ENCODE measurements at places on chromosomes 4 and X.
A peak's percentile ranks its signal among the peaks of the same experiment; 100 is the strongest.

- DNase-seq = no peak
Observed at GRCh38 chr4:55830048-55830447, 10.5 kb downstream of the EXOC1L start.

GRCh38 chrX:37690119-37690518, 4.5 kb downstream of the XK start:
- no peak for DNase-seq

GRCh38 chr4:48960988-48961635, 25.0 kb upstream of the CWH43 start:
- no peak for DNase-seq

- DNase-seq = no peak
Observed at GRCh38 chr4:109078724-109079123, 223.7 kb downstream of the COL25A1 start.

GRCh38 chr4:86970447-86971354, 35.9 kb downstream of the AFF1 start:
- no peak for DNase-seq

GRCh38 chr4:148288448-148288847, 153.8 kb downstream of the NR3C2 start:
- no peak for DNase-seq

GRCh38 chr4:151738720-151739517, 21.9 kb downstream of the GATB start:
- no peak for DNase-seq

- no peak for DNase-seq
Observed at GRCh38 chr4:94819371-94820168, 61.8 kb downstream of the BMPR1B start.

GRCh38 chr4:21954916-21955315, 6.3 kb upstream of the KCNIP4 start:
- DNase-seq = no peak

GRCh38 chrX:20620306-20620705, 353.6 kb upstream of the RPS6KA3 start:
- no peak for DNase-seq

- no peak for DNase-seq
Observed at GRCh38 chr4:33296876-33297455, 2576.8 kb downstream of the PCDH7 start.

GRCh38 chr4:121964958-121965357, 13.1 kb upstream of the TRPC3 start:
- no peak for DNase-seq

DNA sequence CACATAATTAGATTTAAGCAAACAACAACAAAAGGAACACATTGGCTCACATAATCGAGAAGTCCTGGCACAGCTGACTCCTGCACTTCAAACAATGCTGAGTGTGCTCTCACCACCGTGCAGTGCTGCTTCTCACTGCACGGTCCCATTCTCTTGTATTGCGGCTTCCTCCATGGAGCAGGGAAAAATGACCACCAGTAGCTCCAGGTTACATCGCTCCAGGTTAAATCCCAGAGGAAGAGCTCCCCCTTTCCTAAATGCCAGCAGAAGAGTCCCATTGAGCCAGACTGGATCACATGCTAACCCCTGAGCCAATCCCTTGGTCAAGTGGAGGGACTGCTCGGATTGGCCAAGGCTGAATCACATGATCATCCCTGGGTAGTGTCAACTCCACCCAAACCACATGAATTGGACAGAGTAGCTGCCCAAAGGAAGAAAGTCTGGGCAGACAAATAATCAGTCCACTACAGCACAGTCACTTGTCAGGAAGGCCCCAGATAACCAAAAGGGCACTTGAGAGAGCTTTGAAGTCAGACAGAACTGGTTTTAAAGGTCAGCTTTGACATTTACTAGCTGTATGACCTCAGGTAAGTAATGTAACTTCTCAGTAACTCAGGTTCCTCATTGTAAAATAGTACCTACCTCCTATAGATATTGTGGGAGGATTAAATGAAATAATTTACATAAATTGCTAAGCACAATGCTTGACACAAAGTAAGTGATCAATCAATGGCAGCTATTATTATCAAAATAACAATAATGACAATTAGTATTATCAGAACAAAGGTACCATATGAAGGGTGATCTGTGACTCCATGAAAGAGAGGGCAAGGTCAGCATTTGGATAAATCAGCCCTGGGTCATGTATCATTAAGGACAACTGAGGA, 14.3 kb downstream of the TEC start:
- no peak for DNase-seq

DNA sequence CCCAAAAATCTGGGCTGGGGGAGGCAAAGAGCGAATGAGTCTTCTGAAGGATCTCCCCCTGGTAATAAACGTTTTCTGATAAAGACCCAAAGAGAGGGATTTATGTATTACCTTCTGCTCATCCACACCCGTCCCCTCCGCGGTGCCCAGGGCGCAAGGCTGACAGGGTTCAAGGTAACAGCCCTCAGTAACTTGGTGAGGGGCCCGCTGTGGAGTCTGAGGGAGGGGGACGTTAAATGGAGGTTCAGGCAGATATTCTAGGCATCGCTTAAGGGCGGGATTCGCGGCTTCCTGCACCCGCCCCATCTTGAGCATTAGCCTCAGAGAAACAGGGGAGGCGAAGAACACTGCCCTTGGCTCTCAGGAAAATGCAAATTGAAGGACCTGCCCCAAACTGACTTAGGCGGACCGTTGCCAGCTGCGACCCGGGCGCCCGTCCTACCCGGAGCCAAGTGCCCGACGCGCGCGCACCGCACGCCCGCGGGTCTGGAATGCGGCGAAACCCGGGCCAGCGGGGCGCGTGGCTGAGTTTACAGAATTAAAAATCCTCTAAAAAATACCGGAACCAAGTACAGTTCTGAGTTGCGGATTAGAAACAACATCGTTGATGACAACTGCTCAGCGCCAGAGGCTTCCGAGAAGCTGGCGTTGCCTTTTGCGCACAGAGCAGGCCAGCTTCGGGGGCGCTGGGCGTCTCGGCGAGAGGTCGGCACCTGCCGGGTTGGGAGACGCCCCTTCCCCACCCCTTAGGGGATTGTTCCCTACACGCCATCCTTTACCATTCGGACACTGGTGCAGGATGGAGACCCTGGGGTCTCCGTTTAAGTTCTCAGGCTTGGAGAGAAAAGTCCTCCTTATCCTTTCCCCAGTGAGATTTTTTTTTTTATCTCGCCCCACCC, 2.8 kb downstream of the HELT start:
- DNase-seq = no peak

- DNase-seq = no peak
Observed at GRCh38 chrX:6954836-6955235, 192.7 kb upstream of the STS start.

DNA sequence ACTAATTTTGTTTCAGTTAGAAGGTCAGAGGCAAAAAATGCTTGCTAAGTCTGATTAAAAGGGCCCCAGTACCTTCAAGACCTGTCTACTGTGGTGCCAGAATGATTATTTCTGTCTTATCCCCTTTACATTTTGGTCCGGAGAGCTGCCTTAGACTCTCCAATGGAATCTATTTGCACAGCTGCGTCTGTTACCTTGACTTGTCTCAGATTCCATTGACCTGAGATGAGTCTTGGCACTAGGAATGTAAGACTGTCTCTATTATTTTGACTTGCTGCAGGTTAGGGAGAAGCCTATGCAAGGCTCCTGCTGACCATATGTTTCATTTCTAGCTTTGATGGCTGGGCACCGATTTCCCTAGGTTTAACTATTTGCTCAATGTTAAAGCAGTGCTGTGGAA, 457.6 kb downstream of the KCTD8 start:
- no peak for DNase-seq

DNA sequence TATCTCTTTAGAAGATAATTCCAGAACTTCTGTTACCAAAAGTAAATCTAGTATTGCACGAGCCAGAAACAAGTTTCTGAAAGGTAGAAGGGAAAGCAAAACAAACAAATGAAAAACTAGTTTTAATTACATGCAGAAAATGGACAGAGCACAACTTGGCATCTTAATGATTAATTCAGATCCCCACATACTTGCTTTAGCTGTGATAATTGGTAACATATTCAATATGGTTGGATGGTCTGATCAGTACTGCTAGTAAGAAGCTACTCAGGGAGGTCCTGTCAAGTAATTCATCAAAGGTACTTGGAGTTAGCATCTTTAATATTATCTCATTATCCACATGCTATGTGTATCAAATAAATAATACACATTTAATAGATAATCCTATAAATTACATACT, 204.3 kb downstream of the TRAM1L1 start:
- no peak for DNase-seq

- no peak for DNase-seq
Observed at GRCh38 chr4:150007512-150007911, 70.7 kb upstream of the DCLK2 start.

GRCh38 chr4:81307991-81308390, 93.0 kb upstream of the PRKG2 start:
- no peak for DNase-seq

- DNase-seq = no peak
Observed at GRCh38 chrX:1394731-1395501, 3.0 kb upstream of the SLC25A6 start.

GRCh38 chr4:139315221-139315675, 13.0 kb upstream of the NDUFC1 start:
- no peak for DNase-seq

DNA sequence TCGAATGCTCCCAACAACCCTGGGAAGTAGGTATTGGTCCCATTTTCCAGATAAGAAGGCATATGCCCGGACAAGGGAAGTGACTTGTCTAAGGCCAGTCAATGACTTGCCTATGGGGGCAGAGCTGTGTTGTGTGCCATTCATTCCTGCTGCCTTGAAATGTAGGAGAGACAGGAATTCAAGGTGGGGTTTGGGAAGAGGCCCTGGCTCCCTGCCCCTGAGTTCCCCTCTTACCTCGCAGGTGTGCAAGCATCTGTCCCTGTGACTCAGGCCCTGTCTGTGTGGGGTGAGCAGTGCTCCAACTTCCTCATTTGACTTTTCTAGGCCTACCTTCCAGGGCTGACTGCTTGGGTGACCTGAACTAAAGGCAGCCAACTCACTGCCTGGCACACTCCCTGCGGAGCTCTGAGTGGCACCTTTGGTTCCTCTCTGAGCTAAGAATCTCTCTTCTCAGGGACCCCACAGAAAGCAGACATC, 5.1 kb downstream of the EFNB1 start:
- no peak for DNase-seq

- no peak for DNase-seq
Observed at GRCh38 chrX:15973299-15973698, 118.7 kb upstream of the AP1S2 start.

GRCh38 chr4:118154649-118155048, 120.4 kb downstream of the NDST3 start:
- no peak for DNase-seq

- no peak for DNase-seq
Observed at GRCh38 chrX:17464194-17464593, 89.2 kb downstream of the NHS start.

DNA sequence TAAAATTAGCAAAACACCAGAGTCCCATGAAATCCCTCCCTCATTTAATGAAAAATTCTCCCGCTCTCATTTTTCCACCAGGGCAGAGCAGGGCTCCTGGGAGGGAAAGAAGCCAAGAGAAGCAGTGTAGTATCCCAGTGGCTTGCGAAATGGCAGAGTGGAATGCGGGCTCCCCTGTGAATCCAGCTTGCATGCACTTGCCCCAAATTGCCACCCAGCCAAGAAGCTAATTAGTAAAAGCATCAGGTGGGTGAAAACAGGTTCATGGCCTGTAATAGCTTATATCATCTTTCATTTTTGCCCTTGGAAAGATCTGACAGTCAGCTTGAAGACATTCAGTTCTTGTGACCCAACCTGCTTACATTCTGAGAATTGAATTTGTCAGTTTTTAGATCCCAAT, 10.1 kb downstream of the AMOT start:
- no peak for DNase-seq

DNA sequence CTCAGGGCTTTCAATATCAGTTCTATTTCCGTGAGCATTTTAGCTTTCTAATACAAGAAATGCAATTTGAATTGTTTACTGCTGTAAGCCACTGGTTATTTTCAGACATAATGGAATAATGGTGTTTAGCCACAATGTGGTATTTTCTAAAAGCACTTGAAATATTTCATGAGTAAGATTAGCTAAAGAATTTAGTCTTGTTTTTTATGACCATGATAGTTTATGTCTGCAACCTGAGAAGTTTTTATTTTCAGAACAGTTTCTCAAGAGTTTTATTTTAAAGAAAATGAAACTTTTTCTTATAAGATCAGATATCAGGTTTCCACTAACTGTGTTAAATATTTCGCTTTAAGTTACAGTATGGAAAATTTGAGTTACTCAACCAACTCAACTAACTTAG, 60.2 kb downstream of the SLIT2 start:
- no peak for DNase-seq

GRCh38 chrX:94058728-94059382, 384.8 kb downstream of the FAM133A start:
- no peak for DNase-seq

- DNase-seq = peak; percentile 46
Observed at GRCh38 chr4:185039508-185040273, 21.4 kb downstream of the HELT start.

GRCh38 chr4:139666735-139667281, 1.2 kb downstream of the MGST2 start:
- DNase-seq = no peak

- DNase-seq = no peak
Observed at GRCh38 chr4:173991316-173991715, 292.2 kb downstream of the FBXO8 start.

- no peak for DNase-seq
Observed at GRCh38 chr4:8200302-8200975, 1.3 kb downstream of the SH3TC1 start.

GRCh38 chr4:119118397-119118796, 17.2 kb upstream of the MYOZ2 start:
- DNase-seq = no peak

DNA sequence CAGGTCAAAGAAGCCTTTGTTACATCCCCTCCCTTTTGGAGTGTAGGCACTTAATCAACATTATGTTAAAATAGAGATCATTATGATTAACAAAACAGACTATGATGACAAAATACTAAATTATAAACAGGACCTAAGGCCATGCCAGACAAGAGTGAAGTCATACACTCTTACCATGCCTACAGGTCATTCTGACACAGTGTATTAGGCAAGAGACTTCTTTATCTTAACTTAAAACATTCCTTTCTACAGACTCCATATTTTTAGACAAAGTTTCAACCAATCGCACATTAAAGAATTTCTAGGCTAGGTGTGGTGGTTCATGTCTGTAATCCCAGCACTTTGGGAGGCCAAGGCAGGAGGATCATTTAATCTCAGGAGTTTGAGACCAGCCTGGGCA, 128.6 kb upstream of the SLC34A2 start:
- no peak for DNase-seq

GRCh38 chrX:151962034-151962433, 12.4 kb downstream of the GABRE start:
- no peak for DNase-seq

GRCh38 chrX:154815274-154815818, 10.1 kb upstream of the MPP1 start:
- no peak for DNase-seq

DNA sequence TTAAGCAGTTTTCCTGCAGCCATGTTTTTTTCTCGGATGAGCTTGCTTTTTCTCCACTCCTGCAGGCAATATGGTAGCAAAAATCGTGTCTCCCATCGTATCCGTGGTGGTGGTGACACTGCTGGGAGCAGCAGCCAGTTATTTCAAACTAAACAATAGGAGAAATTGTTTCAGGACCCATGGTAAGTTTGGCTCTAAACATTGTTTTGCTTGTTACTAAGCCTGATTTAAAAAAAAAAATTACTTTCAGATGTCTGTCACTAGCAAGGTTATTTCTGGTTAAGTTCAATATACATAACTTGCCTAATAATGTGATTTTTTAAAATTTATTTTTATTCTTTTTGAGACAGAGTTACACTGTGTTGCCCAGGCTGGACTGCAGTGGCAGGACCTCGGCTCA, 17.5 kb upstream of the GYG2 start:
- no peak for DNase-seq

Measured in stimulated activated CD4-positive, alpha-beta T cell treated with anti-CD3 and anti-CD28 coated beads, Interleukin-1b, Interleukin-23, amount 100 ng/mL, for 4 hours (primary cell).